ENCODE measurements at places on chromosomes 6 and 20. TPM values are rescaled to one million over a fixed set of nuclear protein-coding genes. Genes with fewer than 3 reads are reported as not detected.

PI16 gene
- total RNA-seq = 0.37 TPM

TRIM31 gene
- total RNA-seq = not detected

NHLRC1 gene
- 0.29 TPM for total RNA-seq

GPR6 gene
- total RNA-seq = not detected

VWA7 gene
- 1.7 TPM for total RNA-seq

PRR18 gene
- total RNA-seq = 0.07 TPM

CCN6 gene
- not detected for total RNA-seq

HLA-DMB gene
- total RNA-seq = 5.3 TPM

- DNase-seq = no peak
- peak within 1 kb of the TSS; percentile 38 for H3K4me3 ChIP-seq
- H3K4me1 ChIP-seq = peaks cover 15% of the 10 kb centered on the region
- no peaks in the 10 kb centered on the region for H3K36me3 ChIP-seq
- no peak within 1 kb of the TSS for H3K27ac ChIP-seq
These were observed at the start of gene CPNE5 for GRCh38 chr6:36838896-36839748. CPNE5 (minus strand) TSS chr6:36839444; CDS start chr6:36839377, 67 bp downstream.

GRCh38 chr20:6588296-6588695 is 179.2 kb upstream of the BMP2 start:
- DNase-seq = no peak
- no peak overlapping the region for H3K4me3 ChIP-seq
- no peaks in the 10 kb centered on the region for H3K4me1 ChIP-seq
- no peaks in the 10 kb centered on the region for H3K27me3 ChIP-seq
- H3K36me3 ChIP-seq = no peaks in the 10 kb centered on the region

DNA sequence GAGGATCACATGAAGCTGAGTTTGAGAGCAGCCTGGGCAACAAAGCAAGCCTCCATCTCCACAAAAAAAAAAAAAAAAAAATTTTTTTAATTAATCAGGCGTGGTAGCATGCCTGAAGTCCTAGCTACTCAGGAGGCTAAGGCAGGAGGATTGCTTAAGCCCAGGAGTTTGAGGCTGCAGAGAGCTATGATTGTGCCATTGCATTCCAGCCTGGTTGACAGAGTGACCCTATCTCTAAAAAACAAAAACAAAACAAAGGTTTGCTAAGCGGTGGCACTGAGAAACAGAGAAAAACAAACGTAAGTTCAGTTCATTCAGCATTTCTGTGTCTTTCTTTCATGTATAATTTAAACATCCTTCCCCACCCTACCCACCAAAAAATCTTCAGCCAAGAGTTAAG is 78.4 kb downstream of the ANKS1A start:
- peaks cover 12% of the 10 kb centered on the region for H3K36me3 ChIP-seq
- no peak for DNase-seq
- H3K4me3 ChIP-seq = no peak overlapping the region
- H3K27me3 ChIP-seq = no peaks in the 10 kb centered on the region
- H3K27ac ChIP-seq = no peak overlapping the region

DNA sequence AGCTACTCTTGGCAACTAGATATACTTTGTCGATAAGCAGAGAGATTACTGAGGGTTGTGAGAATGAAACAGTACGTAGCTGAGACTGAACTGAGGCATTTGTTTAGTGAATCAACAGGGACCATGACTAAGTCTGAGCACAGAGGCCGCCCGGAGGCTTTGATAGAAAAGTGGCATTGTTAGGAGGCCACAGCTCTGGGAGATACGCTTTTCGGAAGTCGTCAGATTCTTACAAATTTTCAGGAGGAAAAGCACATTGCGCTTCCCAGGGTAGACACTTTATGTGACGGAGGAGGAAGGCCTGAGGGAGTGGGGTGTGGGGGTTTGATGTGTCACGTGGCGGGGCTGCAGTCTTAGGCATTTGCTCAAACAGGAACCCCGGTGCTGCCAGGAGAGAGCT is 69.4 kb downstream of the PSMG4 start:
- no peaks in the 10 kb centered on the region for H3K4me1 ChIP-seq
- no peak overlapping the region for H3K4me3 ChIP-seq
- no peak for DNase-seq
- H3K27me3 ChIP-seq = no peaks in the 10 kb centered on the region
- H3K36me3 ChIP-seq = no peaks in the 10 kb centered on the region

GRCh38 chr20:59148701-59149493 is 14.7 kb upstream of the ZNF831 start:
- peaks cover 97% of the 10 kb centered on the region for H3K4me1 ChIP-seq
- H3K27ac ChIP-seq = peak overlapping the region; percentile 86
- peak overlapping the region; percentile 7 for H3K4me3 ChIP-seq

GRCh38 chr6:80605165-80605989 is 498.9 kb downstream of the BCKDHB start:
- no peaks in the 10 kb centered on the region for H3K27me3 ChIP-seq
- no peak for DNase-seq
- no peak overlapping the region for H3K4me3 ChIP-seq
- no peaks in the 10 kb centered on the region for H3K36me3 ChIP-seq

DNA sequence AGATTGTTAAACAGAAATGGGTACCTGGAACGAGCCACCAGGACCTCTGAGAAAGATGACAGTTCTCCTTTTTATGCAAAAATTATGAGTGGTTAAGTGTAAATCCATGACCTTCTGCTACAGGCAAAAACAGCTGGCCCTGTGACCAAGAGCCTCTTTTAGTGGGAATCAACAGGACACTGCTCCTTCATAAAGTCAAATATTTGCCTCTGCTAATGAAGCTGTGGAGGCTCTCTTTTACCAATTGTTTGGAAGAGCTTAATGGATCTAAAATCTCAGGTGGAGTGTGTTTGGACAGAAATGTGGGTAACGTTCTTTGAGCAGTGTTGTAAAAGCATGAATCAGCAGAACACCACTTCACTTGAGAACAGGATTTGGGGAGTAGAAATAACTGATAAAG is 117.5 kb upstream of the PCSK2 start:
- H3K4me3 ChIP-seq = no peak overlapping the region
- H3K36me3 ChIP-seq = no peaks in the 10 kb centered on the region
- no peaks in the 10 kb centered on the region for H3K27me3 ChIP-seq
- H3K4me1 ChIP-seq = no peaks in the 10 kb centered on the region
- DNase-seq = no peak

- no peaks in the 10 kb centered on the region for H3K36me3 ChIP-seq
- no peak overlapping the region for H3K4me3 ChIP-seq
- H3K4me1 ChIP-seq = no peaks in the 10 kb centered on the region
- DNase-seq = no peak
- H3K27me3 ChIP-seq = no peaks in the 10 kb centered on the region
These were observed 107.7 kb upstream of the PHACTR1 start for GRCh38 chr6:12608874-12609273.

GRCh38 chr6:125732398-125732797 is 17.0 kb upstream of the HEY2 start:
- no peaks in the 10 kb centered on the region for H3K4me1 ChIP-seq
- no peaks in the 10 kb centered on the region for H3K36me3 ChIP-seq
- no peak overlapping the region for H3K27ac ChIP-seq
- H3K4me3 ChIP-seq = no peak overlapping the region
- no peaks in the 10 kb centered on the region for H3K27me3 ChIP-seq

GRCh38 chr6:23395381-23395780 is 730.6 kb upstream of the NRSN1 start:
- no peak overlapping the region for H3K27ac ChIP-seq
- no peak for DNase-seq
- H3K4me3 ChIP-seq = no peak overlapping the region
- no peaks in the 10 kb centered on the region for H3K27me3 ChIP-seq
- H3K4me1 ChIP-seq = no peaks in the 10 kb centered on the region

DNA sequence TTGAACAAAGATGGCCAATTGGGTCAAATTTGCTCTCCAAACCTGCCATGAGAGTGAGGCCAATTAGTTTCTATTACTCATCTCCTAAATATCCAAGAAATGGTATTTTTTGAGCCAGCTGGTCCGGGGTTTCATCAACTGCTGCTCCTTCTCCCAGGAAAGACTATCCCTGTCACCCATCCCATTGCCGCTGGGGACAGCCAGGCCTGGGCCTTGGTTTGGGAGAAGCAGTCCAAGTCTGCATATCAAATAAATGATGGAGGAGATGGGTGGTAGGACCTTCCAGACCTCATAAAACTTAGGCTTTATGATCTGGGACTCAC is 46.7 kb upstream of the TTPAL start:
- DNase-seq = no peak
- no peaks in the 10 kb centered on the region for H3K4me1 ChIP-seq
- H3K27ac ChIP-seq = no peak overlapping the region
- no peaks in the 10 kb centered on the region for H3K36me3 ChIP-seq
- no peak overlapping the region for H3K4me3 ChIP-seq

DNA sequence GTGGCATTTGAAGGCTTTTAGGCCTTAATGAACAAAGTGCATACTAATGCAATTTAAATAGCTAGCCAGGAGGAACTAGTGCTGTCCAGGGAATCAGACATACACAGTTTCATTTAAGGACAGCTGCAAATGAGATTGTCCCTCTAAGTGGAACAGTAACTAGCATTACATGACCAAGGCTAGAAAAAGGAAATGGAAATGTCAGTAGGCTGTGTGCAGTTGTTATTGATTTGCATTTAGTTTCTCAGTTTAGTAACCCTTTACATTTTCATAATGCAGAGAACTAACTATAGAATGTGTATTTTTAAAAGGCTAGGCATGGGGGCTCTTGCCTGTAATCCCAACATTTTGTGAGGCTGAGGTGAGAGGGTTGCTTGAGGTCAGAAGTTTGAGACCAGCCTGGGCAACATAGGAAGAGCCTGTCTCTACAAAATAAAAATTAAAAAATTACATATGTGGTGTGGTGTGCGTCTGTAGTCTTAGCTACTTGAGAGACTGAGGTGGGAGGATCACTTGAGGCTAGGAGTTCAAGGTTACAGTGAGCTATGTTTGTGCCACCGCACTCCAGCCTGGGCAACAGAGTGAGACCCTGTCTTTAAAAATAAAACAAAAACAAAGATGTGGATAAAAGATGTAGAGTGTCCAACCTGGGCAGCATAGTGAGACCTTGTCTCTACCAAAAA is 468.0 kb downstream of the UTRN start:
- no peaks in the 10 kb centered on the region for H3K4me1 ChIP-seq
- DNase-seq = no peak
- no peak overlapping the region for H3K27ac ChIP-seq
- no peak overlapping the region for H3K4me3 ChIP-seq
- no peaks in the 10 kb centered on the region for H3K27me3 ChIP-seq

DNA sequence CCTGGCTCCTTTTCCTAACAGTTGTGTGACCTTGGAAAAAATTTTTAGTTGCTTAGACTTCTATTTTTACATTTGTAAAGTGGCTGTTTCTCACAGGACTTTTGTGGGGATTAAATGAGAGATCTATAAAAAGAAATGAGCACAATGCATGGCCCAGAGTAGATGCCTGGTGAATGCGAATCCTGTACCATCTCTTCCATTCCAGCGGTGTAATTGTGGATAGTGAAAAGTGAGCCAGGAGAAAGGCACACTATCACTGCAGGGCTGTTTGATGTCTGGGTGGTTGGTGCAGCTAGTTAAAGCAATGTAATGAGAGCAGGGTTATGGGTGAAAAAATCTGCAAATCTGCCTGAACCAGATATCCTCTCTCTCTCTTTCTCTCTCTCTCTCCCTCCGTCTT is 347.5 kb upstream of the CITED2 start:
- H3K27ac ChIP-seq = no peak overlapping the region
- no peak overlapping the region for H3K4me3 ChIP-seq
- H3K36me3 ChIP-seq = no peaks in the 10 kb centered on the region
- H3K27me3 ChIP-seq = no peaks in the 10 kb centered on the region

GRCh38 chr6:83578057-83578456 is 65.7 kb downstream of the PRSS35 start:
- no peaks in the 10 kb centered on the region for H3K4me1 ChIP-seq
- H3K4me3 ChIP-seq = no peak overlapping the region
- H3K36me3 ChIP-seq = no peaks in the 10 kb centered on the region
- DNase-seq = no peak

DNA sequence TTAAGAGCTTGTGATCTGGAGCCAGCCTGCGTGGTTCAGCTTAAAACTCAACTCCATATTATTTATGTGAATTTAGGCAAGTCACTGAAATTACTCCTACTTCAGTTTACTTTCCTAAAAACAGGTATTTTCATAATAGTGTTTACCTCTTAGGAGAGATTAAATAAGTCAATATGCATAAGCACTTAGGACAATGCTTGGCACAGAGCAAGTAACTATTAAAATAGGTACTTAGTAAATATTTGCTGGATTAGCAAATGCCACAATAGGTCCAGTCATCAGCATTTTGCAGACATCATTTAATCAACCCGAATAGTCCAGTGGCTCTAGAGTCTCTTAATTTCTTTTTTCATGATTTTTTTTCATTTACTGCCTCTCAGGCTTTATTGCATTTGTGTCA is 78.6 kb upstream of the PTPRK start:
- no peaks in the 10 kb centered on the region for H3K36me3 ChIP-seq
- H3K27me3 ChIP-seq = no peaks in the 10 kb centered on the region
- H3K4me1 ChIP-seq = no peaks in the 10 kb centered on the region
- no peak for DNase-seq
- H3K4me3 ChIP-seq = no peak overlapping the region

- H3K36me3 ChIP-seq = no peaks in the 10 kb centered on the region
- no peaks in the 10 kb centered on the region for H3K27me3 ChIP-seq
- no peak for DNase-seq
- H3K27ac ChIP-seq = no peak overlapping the region
- no peaks in the 10 kb centered on the region for H3K4me1 ChIP-seq
- H3K4me3 ChIP-seq = no peak overlapping the region
These were observed 151.7 kb downstream of the UST start for GRCh38 chr6:148898376-148899014.

- no peak overlapping the region for H3K4me3 ChIP-seq
- H3K27ac ChIP-seq = no peak overlapping the region
- H3K36me3 ChIP-seq = no peaks in the 10 kb centered on the region
- H3K27me3 ChIP-seq = no peaks in the 10 kb centered on the region
These were observed 171.0 kb downstream of the BMP7 start for GRCh38 chr20:57095426-57095825.

GRCh38 chr6:47182291-47182957 is 127.3 kb downstream of the TNFRSF21 start:
- no peaks in the 10 kb centered on the region for H3K27me3 ChIP-seq
- H3K27ac ChIP-seq = no peak overlapping the region
- H3K36me3 ChIP-seq = no peaks in the 10 kb centered on the region
- no peaks in the 10 kb centered on the region for H3K4me1 ChIP-seq
- no peak overlapping the region for H3K4me3 ChIP-seq

DNA sequence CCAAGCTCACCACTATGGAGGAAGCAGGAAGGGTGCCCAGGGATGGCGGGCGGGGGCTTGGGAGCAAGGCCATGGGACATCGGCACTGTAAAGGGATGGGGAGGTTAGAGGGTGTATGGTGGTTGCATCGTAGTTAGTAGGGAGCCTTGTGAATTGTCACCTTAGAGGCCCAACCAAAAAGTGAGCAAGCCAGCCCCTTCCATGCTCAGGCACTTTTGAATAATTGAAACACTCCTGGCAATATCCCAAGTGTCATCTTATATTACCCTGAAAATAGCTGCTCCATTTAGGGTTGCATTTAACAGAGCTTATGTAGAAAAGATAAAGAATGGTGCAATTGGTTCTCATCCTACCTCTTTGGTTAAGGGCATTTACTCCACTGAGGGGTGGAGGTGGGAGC is 169.2 kb downstream of the SAMD5 start:
- DNase-seq = no peak
- H3K36me3 ChIP-seq = no peaks in the 10 kb centered on the region
- no peaks in the 10 kb centered on the region for H3K27me3 ChIP-seq
- H3K27ac ChIP-seq = no peak overlapping the region
